NCI-H1436 treated with DMSO at 0.1 percent for 48 hours (cell line): ENCODE measurements at places on chromosomes 1 and 21.

GRCh38 chr1:160078512-160079195 is 2.7 kb upstream of the KCNJ9 start:
- DNase-seq = no peak

GRCh38 chr1:231603598-231604275 is 22.9 kb upstream of the DISC1 start:
- DNase-seq = peak; percentile 38

DNA sequence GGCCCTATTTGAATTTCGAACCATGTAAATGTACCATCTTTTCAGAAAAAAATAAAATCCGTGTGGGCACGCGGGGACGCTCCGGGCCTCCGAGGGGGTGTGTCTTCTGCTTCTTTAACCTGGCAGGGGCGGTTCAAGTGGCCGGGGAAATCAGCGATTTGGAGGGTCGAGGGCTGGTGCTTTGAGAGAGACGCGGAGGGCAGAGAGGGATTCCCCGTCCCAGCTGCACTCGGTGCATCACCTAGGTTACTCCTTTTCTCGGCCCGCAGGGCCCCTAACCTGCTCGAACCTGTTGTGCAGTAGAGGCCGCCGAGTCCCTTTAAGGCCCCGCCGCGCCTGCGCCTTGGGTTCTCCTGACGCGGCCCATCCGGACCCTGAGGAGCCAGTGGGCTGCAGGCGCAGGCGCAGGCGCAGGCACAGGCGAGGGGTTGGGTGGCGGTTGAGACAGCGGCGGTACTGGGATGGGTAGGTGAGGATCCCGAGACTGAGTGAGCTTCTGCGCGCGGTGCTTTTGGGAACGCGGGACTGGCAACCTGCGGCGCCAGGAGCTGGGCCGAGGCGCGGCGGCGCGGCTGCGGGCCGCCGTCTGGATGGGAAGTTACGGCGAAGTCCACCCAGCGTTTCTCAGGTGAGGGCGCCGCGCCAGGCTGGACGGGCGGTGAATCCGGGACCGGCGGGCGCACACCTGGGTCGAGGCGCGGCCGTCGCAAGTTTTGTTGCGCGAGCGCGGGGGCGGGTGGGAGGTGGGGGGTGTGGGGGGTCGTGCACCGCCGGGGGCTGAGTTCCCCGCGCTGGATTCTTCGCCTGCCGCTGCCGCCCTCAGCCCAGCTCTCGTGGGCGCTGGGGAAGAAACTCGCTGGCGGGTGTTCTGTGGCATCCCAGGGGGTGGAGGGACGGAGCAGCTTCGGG is at the start of gene NBPF3:
NBPF3 (plus strand) TSS at position 417 of the 909 bp plus-strand sequence. CDS start 4,950 bp downstream, outside the sequence.
- DNase-seq = peak; percentile 46

DNA sequence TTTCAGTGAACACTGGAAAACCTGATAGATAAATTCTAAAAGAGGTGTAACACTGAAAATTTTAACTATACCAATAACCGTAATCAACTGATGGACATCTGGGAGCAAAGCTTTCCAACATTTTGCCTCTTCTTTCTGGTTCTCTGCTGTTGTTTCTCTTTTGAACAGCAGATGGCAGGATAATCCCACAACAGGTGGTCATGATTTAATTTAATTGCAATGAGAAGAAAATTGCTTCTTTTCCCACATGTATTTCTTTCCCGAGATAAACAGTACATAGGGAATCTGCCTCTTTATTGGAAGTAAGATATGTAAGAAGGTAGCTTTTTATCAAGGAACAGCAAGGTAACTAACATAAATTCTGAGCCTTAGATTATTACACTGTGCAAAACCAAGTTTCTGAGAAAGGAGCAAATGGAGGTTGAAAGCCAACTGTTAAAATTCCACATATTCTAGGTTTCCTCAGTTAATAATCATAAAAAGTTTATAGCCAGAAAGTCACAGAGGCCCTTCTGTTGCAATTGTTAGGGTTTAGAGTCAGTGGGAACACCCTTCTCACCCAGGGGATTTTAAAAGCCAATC is 72.9 kb downstream of the RPS6KA1 start:
- DNase-seq = peak; percentile 26

DNA sequence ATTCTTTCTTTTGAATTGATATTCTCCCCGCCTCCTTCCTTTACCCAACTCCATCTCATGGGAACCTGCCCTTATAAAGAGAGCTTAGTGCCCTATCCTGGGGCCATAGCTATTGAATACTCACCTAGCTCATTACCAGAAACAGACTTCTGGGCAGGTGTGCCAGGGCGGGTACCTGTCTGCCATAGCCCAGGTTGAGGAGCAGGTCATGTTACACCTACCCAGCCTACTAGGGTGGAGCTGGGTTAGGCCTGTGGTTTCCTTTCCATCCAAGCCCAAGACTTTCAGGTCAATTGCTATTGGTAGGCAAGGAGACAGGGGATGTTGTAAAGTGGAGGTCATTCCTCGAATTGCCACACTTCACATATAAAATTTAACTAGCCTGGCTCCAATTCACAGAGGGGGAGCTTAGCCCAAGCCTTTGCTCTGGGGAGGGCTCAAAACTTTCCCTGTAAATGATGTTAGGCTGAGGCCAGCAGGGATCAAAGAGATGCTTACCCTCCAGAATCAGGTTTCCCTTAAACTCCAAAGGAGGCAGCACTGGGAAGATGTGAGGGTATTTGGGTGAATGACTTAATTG is 87.1 kb upstream of the IPO9 start:
- no peak for DNase-seq

GRCh38 chr1:26320896-26321295 is 3.1 kb downstream of the CD52 start:
- no peak for DNase-seq

DNA sequence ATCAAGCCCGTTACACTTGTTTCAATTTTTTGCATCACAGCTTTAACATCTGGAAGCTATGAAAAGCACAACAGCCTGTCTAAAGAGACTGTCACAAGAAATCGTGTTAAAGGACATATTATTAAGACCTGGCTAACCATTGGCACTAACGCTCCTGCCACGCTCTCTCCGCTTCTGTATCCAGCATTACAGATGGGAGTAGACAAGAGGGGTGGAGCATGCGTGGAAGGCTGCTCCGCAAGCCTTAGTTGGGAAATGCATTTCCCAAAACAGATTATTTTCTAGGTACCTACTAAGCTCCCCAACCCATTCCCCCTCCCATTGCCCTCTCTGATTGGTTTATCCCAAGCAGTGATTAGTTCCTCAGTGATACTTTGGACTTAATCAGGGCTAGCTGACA is 72.4 kb downstream of the NTNG1 start:
- DNase-seq = no peak

DNA sequence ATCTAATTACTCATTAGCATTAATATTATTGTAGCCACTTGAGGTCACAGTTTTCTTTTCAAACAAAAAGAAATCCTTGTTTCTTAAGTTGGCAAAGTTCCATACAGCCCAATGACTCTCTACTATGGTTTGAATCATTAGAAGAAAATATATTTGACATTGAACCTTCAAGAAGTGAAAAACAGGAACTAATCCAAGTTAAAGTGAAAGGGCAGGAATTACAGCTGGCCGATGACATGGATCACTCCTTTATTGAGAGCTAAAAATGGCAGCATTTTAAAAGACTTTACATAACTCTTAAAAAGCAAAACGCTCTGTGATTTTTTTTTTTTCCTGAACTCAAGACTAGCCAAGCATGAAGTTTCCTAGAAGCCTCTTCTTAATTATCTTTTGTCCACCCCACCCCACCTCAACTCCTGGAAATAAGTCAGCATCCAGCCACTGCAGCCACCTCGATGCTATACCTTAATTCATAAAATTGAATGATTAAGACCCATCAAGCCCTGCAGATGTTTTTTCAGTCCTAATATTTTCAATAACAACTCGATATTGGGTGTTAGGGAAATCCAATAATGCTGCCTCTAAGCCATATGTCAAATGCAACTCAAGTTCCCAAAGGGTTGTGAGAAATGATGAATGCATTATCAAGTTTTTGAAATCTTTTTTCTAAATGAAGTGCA is 323.1 kb downstream of the HHIPL2 start:
- DNase-seq = no peak

- DNase-seq = no peak
Observed at GRCh38 chr1:114388432-114389003, 122.5 kb downstream of the TRIM33 start.

- no peak for DNase-seq
Observed at GRCh38 chr1:109253803-109254620, 4.7 kb downstream of the CELSR2 start.
